ENCODE measurements at places on chromosomes 6 and 20.

- DNase-seq: no peak
Measured at GRCh38 chr6:1491591-1492319, 102.4 kb downstream of the FOXF2 start.

GRCh38 chr6:85130743-85131142 is 319.1 kb upstream of the NT5E start:
- no peak for DNase-seq

DNA sequence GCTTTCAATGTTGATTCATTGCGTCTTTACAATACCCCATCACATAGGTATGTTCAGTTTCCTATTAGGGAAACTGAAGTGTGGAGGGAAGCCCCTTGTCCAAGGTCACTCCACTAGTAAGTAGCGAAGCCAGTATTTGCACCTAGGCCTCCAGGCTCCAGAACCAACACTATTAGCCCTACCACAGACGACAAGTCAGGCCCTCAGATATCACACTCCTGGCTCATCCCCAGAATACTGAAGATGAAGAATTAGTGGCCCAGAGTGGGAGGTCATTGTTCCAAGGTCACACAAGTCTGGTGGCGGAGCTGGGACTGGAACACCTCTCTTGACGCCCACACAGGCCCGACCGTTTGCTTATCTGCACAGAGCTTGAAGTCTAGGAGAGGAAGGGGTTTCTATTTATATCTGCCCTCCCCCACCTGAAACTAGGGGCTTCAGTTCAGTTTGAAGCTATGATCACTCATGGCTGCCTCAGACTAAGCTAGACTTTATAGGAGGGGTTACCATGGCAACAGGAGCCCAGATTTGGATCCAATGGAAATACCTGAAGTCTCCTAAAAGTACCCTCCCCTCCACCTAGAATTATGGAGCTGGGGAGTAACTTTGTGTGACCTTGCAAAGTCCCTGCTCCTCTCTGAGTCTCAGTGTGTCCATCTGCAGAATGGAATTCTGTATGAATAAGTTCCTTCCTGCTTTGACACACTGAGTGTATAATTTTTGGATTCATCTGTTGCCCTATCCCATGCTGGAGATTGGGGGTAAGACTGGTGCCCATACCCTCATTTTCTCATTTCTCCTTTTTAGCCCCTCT is 2.2 kb downstream of the SNTA1 start:
- DNase-seq: no peak

DNA sequence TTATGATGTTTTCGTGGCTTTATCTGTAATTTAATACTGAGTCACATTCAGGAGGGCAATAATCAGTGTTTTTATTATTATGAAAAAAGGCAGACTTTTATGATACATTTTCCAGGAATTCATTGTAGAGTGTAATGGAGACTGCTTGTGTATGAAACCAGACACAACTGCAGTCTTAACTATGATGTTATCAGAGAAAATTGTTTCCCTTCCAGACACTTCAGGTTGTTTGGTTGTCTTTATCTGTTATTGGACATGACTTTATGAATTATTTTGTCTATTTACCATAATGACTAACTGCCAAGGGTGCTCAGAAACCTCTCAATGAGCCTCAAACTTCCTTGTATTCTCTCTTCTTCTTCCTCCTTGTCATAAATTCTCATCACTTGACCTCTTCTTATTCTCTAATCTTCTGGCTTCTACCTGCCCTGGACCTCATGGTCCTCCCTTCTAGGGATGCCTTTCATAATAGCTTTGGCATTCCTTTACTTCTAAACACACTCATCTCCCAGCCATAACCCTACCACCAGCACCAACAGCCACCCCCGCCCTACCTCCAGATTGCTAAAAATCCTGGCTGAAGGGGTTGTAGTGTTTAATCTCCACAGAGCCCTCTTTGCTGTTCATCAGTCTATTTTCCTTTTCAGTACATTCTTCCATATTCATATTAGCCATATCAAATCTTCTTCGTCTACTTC is 492.5 kb downstream of the CDKAL1 start:
- DNase-seq: peak; percentile 71

- DNase-seq: peak; percentile 18
Measured at GRCh38 chr6:169701311-169701953, 397 bp downstream of the WDR27 start.

- peak; percentile 32 for DNase-seq
Measured at GRCh38 chr6:36443471-36444428, 950 bp downstream of the KCTD20 start.
